CD4-positive, CD25-positive, alpha-beta regulatory T cell (primary cell): ENCODE measurements at places on chromosomes 1 and 21. TPM values are rescaled to one million over a fixed set of nuclear protein-coding genes. Genes with fewer than 3 reads are reported as not detected.

DENND2C gene
- 2.2 TPM for total RNA-seq

SERPINC1 gene
- total RNA-seq = not detected

LCA5L gene
- not detected for total RNA-seq

GNB1 gene
- 242 TPM for total RNA-seq

WNT3A gene
- not detected for total RNA-seq

SLC2A5 gene
- total RNA-seq = 0.64 TPM
